ENCODE measurements at places on chromosomes 6 and 20.

DNA sequence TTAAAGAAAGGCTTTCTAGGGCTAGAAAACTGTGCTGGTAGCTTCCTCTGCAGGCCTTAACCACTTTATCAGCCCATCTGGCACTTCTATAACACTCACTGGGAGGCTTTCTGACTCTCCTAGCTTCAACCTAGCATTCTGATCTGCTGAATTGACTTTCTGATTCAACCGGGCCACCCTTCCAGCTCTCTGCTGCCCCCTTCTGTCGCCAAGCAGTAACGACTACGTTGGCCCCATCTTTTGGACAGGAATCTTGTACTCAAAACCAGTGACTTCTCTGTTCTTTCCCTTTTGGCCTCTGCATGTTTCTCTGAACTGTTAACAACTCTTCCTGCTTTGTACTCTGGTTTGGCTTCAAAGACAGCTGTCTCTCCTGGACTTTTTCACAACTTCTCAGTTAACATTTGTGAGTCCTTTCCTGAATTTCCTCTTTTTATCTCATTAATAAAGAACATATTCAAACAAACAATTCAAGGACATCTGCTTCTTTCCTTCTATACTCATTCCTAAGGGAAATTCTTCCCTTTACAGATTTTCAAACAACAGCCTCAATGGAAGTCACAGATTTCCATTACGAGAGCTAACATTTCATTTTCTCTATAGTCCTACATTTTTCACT, 43.9 kb upstream of the FAM135A start:
- DNase-seq: peak; percentile 65

DNA sequence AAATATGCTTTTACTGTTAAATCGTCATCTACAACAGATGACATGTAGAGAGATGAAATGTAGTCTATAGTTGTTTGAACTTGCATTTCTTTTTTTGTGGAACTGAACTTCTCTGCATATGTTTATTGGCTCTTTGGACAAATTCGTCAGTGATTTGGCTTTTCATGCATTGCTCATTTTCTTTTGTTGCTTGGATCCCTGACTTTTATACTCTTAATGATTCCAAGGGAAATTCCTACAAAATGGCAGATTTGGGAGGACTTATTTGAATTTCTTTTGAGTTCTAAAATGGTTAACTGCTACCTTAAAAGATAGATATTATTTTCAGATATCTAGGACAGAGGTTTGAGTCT, 65.4 kb downstream of the UTRN start:
- DNase-seq: no peak

GRCh38 chr20:37479925-37480691, 40.9 kb upstream of the NNAT start:
- no peak for DNase-seq

- DNase-seq: no peak
Measured at GRCh38 chr6:163806755-163807499, 392.4 kb downstream of the QKI start.

DNA sequence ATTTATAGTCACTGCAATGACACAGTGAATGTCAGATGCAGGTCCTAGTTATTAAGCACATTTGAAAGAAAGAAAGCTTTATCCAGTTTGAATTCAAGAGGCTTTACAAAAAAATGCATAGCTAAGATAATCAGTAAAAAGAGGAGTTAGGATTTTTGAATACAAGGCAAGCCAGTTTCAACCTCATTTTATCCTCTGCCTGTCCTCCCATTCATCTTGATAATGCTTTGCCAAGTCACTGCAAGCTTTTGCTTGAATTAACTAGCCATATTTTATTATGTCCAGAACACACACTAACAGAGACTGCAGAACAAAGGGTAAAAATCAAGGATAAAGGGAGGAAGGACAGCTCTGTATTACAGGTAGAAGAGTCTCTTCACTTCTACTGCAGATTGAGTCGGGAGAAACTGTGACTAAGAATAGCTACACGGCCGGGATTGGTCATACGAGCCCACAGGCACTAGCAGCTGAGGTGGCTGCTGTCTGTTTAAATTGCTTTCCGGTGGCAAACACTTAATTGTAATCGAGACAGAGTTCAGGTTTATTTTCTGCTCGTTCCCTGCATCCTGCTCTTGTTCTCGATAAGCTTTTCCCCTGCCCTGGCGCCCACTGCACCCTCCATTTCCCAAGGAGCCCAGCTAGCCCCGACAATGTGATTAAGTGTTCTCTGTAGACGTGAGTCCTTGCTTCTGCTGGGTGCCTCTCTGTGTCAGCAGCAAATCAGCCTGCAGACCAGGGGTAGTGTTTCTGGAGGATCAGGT, 30.5 kb upstream of the AKAP12 start:
- DNase-seq: no peak

- peak; percentile 38 for DNase-seq
Measured at GRCh38 chr6:88725111-88725975, 238.1 kb downstream of the RNGTT start.

DNA sequence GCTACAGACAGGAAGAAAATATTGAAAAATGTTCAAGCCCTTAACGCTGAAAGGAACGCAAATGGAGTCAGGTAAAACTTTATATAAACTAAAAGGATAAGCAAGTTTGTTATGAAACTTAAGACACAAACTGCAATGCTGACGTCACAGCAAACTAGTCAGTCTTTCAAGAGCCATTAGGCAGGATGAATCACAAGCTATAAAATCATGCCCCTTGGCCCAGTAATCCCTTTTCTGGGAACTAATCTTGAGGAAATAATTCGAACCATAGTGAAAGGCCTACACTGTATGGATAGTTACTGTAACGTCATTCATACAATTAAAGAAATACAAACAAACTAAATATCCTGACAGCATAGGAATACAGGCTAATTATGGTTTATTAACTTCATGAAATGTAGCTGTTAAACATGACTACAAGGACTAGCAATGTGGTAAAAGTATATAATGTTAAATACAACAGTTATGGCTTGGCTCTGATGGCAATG, 42.7 kb upstream of the HINT3 start:
- DNase-seq: no peak

GRCh38 chr20:38903335-38903734, 22.9 kb upstream of the FAM83D start:
- no peak for DNase-seq

DNA sequence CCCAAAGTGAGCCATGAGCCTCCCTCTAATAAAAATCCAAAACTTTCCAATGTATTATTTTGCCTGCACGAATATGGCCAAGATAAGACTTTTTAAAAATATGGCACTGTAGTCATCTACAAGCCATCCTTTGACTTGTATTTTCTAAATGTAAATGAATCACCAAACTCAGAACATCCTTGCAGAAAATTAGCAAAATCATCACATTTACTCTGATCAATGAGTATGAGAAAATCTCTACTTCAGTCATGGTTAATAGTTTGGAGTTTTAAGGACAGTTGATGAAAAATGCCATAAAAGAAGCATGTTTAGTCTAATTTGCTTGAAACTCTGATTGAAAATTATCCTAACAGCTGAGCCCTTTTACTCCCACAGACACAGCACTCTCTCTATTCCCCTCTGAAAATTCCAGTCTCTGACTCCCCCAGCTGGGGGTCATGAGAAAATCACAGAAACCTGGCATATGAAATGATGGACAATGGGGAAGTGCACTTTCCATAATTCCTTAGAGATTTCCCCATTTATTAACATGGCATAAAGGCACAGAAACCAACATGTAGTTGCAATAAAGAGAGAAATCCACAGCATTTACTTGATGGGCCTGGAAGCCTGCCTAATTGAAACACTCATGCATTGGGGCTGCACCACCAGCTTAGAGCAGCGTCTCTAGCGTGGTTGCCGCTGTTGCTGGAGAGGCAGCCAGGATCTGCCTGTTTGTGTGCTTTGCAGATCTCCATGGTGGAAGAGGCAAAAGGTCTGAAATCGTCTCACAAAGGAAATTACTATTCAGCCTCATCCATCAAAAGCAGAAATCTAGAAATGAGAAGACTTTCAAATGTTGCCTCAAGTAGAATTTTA, 214.0 kb downstream of the WDR27 start:
- no peak for DNase-seq

GRCh38 chr20:32941155-32941885, 62.9 kb downstream of the SUN5 start:
- no peak for DNase-seq

DNA sequence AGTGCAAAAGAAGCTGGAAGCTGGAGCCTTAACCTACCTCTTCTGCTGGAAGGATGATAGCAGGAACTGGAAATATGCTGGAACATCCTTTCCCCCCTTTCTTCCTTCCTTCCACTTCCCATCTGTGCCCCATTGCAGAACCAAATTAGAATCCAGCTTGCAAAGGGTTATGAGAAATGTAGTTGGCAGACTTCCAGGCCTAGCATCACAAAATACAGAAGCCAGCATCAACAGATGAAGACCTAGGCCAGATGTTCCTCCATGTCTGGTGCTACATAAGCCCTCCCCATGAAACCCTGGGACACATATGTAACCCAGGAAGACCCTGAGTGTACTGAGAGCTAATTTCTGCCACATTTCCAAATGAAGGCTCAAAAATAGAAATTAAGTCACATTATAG, 40.0 kb upstream of the TFAP2B start:
- DNase-seq: no peak

- no peak for DNase-seq
Measured at GRCh38 chr6:156507106-156507505, 270.1 kb upstream of the ARID1B start.

GRCh38 chr6:105380634-105381033, 22.2 kb downstream of the PREP start:
- no peak for DNase-seq
